ENCODE measurements at places on chromosomes 3 and 15.

- no peak for DNase-seq
Measured at GRCh38 chr15:74176262-74177214, 3.0 kb downstream of the ISLR start.

- no peak for DNase-seq
Measured at GRCh38 chr3:122497425-122497824, 17.3 kb downstream of the KPNA1 start.

- peak; percentile 8 for DNase-seq
Measured at GRCh38 chr15:52427804-52428203, 100.9 kb downstream of the MYO5A start.

DNA sequence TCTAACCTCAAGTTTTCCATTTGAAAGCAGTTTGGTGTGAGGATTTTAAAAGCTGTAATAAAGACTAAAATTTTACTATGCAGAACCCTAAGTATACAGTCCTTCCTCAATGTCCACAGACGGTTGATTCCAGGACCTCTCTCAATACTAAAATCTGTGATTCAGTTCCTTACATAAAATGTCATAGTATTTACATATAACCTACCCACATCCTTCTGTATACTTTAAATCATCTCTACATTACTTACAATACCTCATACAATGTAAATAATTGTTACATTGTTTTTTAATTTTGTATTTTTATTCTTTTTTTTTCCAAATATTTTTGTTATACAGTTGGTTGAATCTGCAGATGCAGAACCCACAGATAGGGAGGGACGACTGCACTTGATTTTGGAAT, 2.8 kb upstream of the TOPAZ1 start:
- DNase-seq, result no peak

- DNase-seq, result no peak
Measured at GRCh38 chr3:16841904-16842271, 42.9 kb upstream of the PLCL2 start.

DNA sequence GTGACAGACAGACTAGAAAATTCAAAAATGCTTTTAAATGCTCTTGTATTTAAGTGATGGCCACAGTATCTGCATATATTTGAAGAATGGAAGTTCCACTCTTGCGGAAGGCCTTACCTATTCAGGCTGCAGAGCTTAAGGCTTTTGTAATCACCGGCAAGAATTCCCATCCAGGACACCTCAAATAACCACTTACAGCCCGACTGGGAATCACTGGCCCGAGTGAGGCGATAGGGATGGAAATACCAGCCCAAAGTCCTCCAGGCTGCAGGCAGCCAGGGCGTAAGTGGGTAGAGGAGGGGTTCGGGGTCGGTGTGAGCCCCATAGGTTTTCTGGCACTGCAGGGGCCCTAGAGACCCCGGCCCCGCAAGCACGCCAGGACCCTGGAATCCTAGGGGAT, 9.5 kb downstream of the CMTM7 start:
- no peak for DNase-seq

DNA sequence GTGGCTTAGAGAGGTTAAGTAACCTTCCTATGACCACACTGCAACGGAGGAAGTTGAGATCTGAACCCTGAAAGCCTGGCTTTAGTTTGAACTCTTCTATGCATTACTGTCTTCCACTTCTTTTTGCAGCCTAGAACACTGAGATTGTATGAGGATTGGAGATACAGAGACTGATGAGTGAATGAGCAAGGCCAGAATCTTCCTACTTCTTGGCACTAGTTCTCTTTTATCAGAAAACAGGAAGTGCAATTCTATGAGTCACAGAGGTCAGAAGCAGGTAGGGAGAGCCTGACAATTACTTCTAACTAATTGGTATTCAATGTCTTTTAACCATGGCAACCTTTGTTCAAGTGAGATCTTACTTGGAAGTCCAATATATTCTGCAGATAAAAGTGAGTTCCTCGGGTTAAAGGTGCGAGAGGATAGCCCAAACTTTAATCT, 219.0 kb downstream of the SHQ1 start:
- no peak for DNase-seq

DNA sequence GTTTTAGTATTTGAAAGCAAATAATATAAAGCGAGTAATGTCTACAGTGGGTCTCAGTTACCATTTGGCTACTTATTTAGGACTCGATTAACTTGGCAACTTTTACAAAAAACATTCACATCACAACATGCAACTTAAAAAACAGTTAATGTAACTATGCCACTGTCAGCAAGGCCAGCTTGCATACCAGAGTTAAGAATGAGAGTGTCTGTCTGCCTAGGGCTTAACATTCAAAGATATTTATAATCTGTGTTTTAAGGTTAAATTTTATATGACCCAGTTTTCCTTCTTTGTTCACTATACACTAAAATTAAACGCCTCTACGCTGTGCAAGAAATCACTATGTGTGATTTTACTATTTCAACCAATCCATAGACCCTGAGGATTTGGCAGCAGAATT, 5.2 kb upstream of the CDAN1 start:
- no peak for DNase-seq

GRCh38 chr15:101174152-101174920, 77.5 kb downstream of the CHSY1 start:
- no peak for DNase-seq

- no peak for DNase-seq
Measured at GRCh38 chr3:123275691-123276090, 73.9 kb downstream of the SEC22A start.

- no peak for DNase-seq
Measured at GRCh38 chr15:74228723-74229081, 7.4 kb upstream of the CCDC33 start.

DNA sequence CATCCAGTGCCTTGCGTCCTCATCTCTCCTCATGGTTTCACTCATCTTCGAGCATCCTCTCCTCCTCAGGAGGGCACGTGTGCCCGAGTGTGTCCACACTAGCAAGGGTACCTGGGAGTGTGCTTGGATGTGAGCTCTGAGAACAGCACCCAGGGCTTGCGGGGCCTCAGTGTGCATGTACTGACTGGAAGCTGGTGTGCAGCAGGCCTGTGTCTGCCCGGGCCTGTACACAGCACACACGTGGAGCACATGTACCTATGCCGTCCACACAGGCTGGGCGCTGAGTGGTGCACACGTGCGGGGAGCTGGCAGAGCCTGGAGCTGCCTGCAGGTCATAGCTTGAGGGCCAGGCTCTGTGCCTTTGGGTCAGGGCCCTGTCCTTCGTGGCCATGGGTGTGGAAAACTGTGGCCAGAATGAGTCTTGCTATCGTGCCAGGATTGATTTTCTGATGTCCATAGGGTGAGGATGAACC, 34.9 kb downstream of the TSPAN3 start:
- DNase-seq, result no peak

DNA sequence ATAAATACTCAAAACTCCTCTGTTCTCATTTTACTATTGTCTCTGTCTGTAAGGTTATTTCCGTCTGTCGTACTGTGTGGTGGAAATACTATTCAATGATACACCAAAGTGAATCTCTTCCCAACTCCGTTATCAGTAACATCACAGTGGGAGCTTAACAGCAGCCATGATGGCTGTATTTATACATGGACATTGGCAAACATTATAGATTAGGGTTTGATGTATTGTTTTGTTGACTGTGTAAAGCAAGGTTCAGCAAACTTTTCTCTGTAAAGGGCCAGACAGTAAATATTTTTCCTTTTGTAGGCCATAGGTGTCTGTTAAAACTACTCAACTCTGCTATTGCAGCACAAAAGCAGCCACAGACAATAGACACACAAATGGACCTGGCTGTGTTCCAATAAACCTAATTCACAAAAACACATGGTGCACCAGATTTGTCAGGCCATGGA, 23.2 kb downstream of the LIPC start:
- no peak for DNase-seq

DNA sequence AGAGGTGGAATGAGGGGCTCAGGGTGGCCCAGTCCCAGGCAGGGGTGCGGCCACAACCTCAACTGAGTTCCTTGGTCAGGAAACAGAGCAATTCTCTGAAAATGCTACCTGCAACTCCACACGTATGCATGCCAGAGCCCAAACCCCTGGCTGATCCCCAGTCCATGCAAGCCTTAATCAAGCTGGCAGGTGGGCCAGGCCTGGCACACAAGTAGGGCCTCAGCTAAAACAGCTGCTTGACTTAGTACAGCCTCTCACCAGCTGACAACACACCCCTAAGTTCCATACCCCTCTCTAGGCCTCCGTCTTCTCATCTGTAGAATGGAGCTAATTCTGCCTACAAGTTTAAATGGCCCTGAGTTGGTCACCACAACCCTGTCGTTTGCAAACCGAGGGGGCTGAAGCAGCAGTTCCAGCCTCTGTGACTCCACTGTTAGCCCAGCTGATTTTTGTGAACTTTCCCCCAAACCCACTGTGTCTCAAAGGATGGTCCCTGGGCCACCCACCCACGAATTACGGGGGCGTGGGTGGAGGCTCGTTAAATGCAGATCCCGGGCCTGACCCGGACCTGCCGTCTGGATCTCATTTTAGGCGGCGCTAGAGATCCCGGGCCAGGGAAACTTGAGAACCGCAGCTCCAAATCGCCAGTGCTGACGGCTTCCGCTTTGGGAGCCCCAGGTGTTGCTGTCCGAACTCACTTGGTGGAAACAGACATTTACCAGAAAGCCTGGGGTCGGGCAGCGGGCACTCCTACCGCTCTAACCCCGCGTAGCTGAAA, 927 bp downstream of the CHDH start:
- DNase-seq, result peak; percentile 7

- no peak for DNase-seq
Measured at GRCh38 chr15:58489289-58490085, 57.7 kb downstream of the LIPC start.

- no peak for DNase-seq
Measured at GRCh38 chr15:86002444-86002843, 77.2 kb upstream of the AGBL1 start.

- no peak for DNase-seq
Measured at GRCh38 chr3:71659864-71660591, 65.2 kb downstream of the EIF4E3 start.

GRCh38 chr15:88072598-88073390, 183.7 kb downstream of the NTRK3 start:
- DNase-seq, result no peak

GRCh38 chr15:53982071-53982680, 3.9 kb downstream of the UNC13C start:
- no peak for DNase-seq

DNA sequence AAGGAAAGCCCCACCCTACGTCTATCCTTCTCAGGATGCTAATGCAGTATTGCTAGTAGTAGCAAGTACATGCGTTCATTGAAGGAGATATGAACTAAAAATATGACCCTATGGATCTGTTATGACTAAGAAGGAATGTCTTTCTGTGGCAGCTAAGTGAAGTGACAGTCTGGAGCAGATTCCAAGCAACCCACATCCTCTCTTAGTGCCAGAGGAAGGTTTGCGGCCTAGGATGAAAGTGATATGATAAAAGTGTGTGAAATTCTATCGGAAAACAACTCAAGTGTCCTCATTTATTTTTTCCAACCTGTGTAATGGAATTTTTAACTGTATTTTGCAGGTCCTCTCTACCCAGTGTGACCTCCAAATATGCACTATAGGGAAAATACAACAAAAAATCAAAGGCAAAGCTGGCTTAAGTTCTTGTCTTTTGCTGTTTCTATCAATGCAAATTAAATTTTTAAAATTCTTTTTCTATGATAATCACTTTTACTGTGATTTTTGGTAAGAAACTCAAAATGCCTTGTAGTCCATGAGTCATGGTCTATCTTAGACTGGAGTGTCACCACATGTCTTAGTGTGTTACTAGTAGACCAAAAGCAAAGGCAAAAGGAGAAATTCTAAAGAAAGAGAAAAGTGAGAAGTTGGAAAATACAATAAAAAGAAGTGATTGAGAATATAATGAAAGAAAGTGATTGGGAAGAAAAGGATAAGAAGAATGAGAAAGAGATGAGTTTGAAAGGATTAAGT, 161.2 kb upstream of the TMCO5A start:
- no peak for DNase-seq

- DNase-seq, result no peak
Measured at GRCh38 chr15:98583771-98584430, 64.4 kb upstream of the IGF1R start.

GRCh38 chr3:195754141-195754540, 33.4 kb downstream of the MUC20 start:
- DNase-seq, result no peak

GRCh38 chr15:99556011-99556410, 9.8 kb upstream of the MEF2A start:
- DNase-seq, result no peak

GRCh38 chr3:126971891-126972351, 11.0 kb upstream of the PLXNA1 start:
- DNase-seq, result no peak
